Aorta (tissue), 5 donors: ENCODE measurements at places on chromosomes 2 and 18. TPM values are rescaled to one million over a fixed set of nuclear protein-coding genes. Genes with fewer than 3 reads are reported as not detected.

The ZNF513 gene
- 15.3 TPM for total RNA-seq

The NTSR2 gene
- total RNA-seq = not detected

The CDH2 gene
- total RNA-seq = 10.1 TPM

The EVX2 gene
- not detected for total RNA-seq

The ALLC gene
- not detected for total RNA-seq

The ANO7 gene
- total RNA-seq = 1.2 TPM

The ABHD1 gene
- total RNA-seq = 0.90 TPM

The HOXD9 gene
- total RNA-seq = 1.8 TPM

The CTLA4 gene
- 1.8 TPM for total RNA-seq

The KCNE4 gene
- 10.9 TPM for total RNA-seq

The PLB1 gene
- total RNA-seq = 16.3 TPM

The LAMA3 gene
- 29.0 TPM for total RNA-seq

The PAIP2B gene
- total RNA-seq = 4.9 TPM

The PASK gene
- 8.7 TPM for total RNA-seq

The MYO3B gene
- not detected for total RNA-seq

The RPIA gene
- total RNA-seq = 9.8 TPM

The NDUFS1 gene
- 65.2 TPM for total RNA-seq
